Type B pancreatic cell (in vitro differentiated cells): ENCODE measurements at places on chromosomes 4 and X. TPM values are rescaled to one million over a fixed set of nuclear protein-coding genes. Genes with fewer than 3 reads are reported as not detected.
A peak's percentile ranks its signal among the peaks of the same experiment; 100 is the strongest.

Gene MAGEA2
- 0.69 TPM in 1 of 2 replicates, not detected in the other for total RNA-seq

GRCh38 chr4:2280531-2281300 lies 18.8 kb upstream of the MXD4 start:
- DNase-seq, result no peak
- H3K4me1 ChIP-seq, result no peaks in the 10 kb centered on the region
- H3K36me3 ChIP-seq, result no peaks in the 10 kb centered on the region
- H3K4me3 ChIP-seq, result no peak overlapping the region
- peaks cover 3% of the 10 kb centered on the region for H3K27me3 ChIP-seq

DNA sequence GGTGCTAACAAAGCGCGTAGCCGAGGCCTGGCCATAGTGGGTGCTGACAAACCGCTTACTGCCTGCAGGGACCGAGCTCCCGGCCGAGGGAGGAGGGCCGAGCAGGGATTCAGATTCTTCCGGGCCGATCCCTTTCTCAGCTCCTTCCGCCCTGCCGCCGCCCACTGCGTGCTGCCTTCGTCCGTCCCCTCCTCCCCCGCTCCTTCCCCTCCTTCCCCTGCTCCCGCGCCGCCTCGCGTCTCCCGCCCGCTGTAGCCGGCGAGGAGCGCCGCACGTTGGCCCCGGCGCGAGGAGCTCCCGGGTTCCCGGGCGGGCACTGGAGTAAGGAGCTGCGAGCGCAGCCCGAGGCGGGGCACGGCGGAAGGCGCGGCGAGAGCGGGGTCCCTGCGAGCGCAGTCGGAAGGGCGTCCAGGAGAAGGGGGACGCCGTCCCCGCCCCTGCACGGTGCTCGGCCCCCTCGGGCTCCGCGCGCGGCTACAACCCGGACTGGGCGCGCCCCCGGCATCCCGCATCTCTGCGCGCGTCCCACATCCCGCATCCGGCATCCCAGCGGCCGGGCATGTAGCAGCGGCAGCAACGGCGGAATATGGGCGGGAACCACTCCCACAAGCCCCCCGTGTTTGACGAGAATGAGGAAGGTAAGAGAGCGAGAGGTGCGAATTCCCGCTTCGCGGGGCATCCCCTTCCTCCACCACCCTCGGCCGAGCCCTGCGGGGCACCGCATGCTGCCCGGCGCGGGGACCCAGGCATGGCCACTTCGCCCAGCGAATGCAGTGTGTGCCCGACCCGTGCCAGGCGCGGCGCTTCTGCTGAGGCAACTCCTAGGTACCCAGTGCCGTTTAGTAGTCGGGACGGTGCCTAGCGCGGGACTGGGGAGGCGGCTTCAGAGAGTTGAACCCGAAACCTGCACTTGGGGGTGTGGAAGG lies at the start of gene STK32B:
TSS of gene STK32B (plus strand) at position 203 of the 926 bp plus-strand sequence.
- DNase-seq, result peak; percentile 76
- H3K4me3 ChIP-seq, result peak within 1 kb of the TSS; percentile 94
- no peaks in the 10 kb centered on the region for H3K36me3 ChIP-seq
- peaks cover 68% of the 10 kb centered on the region for H3K27me3 ChIP-seq
- peak within 1 kb of the TSS; percentile 74 for H3K27ac ChIP-seq

- no peak for DNase-seq
- H3K36me3 ChIP-seq, result no peaks in the 10 kb centered on the region
- no peaks in the 10 kb centered on the region for H3K4me1 ChIP-seq
- no peaks in the 10 kb centered on the region for H3K27me3 ChIP-seq
- H3K4me3 ChIP-seq, result no peak overlapping the region
These were observed 18.4 kb downstream of the IQSEC2 start for GRCh38 chrX:53262918-53263394.

Gene FAM241A
- total RNA-seq, result 0.70 and 1.3 TPM in 2 replicates

DNA sequence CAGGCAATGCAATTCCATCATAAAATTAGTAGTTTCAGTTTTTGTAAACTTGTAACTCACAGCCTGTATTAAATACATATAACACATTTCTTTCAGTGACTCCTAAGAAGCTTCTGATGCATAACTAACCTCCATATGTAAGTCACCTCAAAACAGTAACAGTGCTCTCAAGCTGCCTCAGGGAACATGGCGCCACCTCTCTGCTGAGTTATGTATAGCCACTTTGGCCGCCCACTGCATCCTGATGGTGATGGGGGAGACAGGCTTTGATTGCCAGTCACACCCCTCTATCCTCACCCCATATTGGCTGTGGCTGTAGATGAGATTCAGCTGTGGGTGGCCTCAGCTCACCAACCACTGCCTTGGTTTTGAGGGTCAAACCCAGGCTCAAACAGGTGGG lies 54.3 kb downstream of the LRBA start:
- no peak overlapping the region for H3K27ac ChIP-seq
- no peaks in the 10 kb centered on the region for H3K4me1 ChIP-seq
- H3K4me3 ChIP-seq, result no peak overlapping the region

Gene PPARGC1A
- total RNA-seq, result 39.4 and 93.3 TPM in 2 replicates

Gene CTAG1A
- not detected in 2 replicates for total RNA-seq

Gene EGF
- 25.5 and 65.1 TPM in 2 replicates for total RNA-seq

GRCh38 chrX:98405376-98405775 lies 1521.7 kb downstream of the RPA4 start:
- H3K4me3 ChIP-seq, result no peak overlapping the region
- H3K27ac ChIP-seq, result no peak overlapping the region
- no peaks in the 10 kb centered on the region for H3K27me3 ChIP-seq
- no peaks in the 10 kb centered on the region for H3K4me1 ChIP-seq
- no peaks in the 10 kb centered on the region for H3K36me3 ChIP-seq
- DNase-seq, result no peak

Gene LEF1
- 14.1 and 66.1 TPM in 2 replicates for total RNA-seq

GRCh38 chr4:54586320-54586955 lies 71.3 kb upstream of the KIT start:
- no peak overlapping the region for H3K27ac ChIP-seq
- no peaks in the 10 kb centered on the region for H3K36me3 ChIP-seq
- H3K27me3 ChIP-seq, result no peaks in the 10 kb centered on the region

DNA sequence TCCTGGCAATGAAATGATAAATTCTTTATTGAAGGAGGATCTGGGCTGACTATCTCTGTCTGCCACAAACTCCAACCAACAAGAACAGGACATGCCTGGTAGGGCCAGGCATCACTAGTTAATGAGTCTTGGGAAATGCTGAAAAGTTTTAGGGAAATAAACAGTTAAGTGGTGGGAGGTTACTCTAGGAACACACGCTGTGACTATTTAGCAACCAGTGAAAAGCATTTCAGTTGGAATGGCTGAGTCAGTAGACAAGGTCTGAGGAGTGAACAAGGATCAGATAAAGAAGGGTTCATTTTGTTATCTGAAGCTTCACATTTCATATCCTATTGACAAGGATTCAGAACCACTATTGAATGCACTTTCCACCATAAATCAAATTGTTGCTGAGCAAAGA lies 394.9 kb upstream of the BOD1L1 start:
- no peak overlapping the region for H3K4me3 ChIP-seq
- no peaks in the 10 kb centered on the region for H3K27me3 ChIP-seq
- no peaks in the 10 kb centered on the region for H3K36me3 ChIP-seq
- no peak for DNase-seq
- H3K27ac ChIP-seq, result no peak overlapping the region
